Myocyte (in vitro differentiated cells): ENCODE measurements at places on chromosomes 2 and 18. TPM values are rescaled to one million over a fixed set of nuclear protein-coding genes. Genes with fewer than 3 reads are reported as not detected.

The TPRKB gene
- 30.3 and 35.3 TPM in 2 replicates for total RNA-seq

DNA sequence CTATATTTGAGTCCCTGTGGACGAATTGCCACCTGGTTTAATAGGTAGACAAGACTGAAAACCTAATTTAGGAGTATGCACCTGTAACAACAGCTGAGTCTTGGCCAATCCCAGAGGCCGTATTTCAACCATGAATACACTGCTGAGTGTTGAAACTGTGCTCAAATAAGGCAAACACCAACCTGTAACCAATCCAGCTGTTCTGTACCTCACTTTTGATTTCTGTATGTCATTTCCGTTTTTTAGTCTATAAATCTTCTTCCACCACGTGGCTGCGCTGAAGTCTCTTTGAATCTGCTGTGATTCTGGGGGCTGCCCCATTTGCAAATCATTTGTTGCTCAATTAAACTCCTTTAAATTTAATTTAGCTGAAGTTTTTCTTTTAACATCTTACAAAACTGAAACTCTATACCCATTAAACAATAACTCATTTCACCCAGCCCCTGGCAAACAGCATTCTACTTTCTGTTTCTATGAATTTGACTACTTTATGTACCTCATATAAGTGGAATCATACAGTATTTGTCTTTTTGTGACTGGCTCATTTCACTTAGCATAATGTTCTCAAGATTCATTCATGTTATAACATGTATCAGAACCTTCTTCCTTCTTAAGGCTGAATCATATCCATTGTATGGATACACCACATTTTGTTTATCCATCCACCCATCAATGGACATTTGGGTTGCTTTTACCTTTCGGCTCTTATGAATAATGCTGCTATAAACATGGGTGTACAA lies 7.5 kb upstream of the YPEL5 start:
- no peak for DNase-seq

DNA sequence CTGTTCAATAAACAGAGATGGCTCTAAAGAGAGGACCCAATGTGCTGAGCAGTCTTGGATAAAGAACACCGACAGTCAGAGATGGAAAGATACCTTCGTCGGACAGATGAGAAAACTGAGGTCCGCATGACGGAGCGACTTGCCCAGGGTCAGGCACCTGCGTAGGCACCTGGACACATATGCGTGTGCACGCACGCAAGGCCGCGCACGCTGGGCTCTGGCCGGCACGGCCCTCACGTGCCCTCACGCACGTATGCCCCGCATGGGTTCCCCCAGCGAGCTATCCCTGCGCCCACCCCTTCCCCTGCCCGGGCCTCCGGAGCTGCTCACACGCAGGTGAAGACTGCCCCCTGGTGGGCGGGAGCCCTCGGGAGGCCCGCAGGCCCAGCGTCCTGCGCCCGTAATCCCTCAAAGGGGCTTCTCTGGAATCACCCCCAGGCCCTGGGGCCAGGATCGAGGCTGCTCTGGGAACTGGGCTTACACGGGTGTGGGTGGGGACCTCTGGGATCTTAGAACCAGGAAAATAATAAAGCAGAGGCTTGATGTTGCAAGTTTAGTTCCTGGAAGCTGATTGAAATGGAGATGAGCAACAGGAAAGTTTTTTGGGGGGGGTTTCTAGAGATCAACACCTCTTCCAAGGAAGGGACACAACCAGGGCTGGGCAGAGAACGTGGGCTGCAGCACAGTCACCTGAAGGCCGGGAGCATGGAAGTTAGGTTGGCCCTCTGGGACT lies 246.3 kb downstream of the TNS1 start:
- DNase-seq = peak; percentile 49

DNA sequence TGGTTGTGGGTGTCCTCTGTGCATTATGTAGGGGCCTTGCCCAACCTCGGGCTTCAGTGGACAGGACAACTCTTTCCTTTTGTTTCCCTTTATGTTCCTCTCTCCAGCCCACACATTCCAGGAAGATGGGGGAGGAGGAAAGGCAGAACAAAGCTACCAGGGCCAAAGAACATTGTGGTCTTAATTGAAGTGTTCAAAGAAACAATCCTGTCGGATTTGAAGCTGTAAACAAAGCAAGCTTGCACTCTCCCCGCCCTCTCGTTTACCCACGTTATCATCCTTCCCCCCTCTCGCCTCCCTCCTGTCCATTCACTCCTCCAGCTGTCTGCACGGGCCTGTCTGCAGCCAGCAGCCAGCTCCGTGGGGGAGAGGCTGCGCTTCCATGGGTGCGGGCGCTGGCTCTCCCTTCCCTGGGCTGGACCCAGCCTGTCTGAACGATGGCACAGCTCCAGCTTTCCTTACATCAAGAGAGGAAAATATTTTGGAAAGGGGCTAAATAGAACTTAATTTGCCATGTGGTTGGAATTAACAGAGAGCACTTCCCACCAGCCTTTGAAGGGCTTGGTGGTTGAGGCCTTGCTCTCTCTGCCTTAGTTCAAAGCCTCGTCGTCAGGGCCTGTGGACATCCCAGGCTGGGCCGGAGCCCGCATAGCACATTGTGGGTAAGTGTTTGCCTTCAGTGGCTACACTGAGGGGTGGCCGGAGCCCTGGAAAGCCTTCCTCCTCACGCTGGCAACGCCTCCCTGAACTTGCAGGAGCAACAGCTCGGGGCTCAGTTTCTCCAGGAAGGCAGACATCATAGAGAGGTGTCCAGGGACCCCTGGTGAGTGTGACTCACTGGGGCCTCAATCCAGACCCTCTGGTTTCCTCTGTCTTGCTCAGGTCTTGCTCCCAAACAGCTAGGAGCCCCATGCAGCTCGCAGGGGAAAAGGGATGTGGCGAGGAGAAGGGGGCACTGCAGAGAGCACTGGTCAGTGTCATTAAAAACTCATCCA lies 60.6 kb upstream of the HS6ST1 start:
- no peak for DNase-seq
